ENCODE measurements at places on chromosomes 7 and 10.

- no peak for DNase-seq
Measured at GRCh38 chr10:43391496-43391895, 17.5 kb downstream of the HNRNPF start.

GRCh38 chr7:139830782-139831501 is 1.9 kb downstream of the TBXAS1 start:
- no peak for DNase-seq

- DNase-seq: no peak
Measured at GRCh38 chr10:44383749-44384600, 922 bp downstream of the CXCL12 start.

- DNase-seq: no peak
Measured at GRCh38 chr10:131888186-131888604, 12.6 kb upstream of the PPP2R2D start.

DNA sequence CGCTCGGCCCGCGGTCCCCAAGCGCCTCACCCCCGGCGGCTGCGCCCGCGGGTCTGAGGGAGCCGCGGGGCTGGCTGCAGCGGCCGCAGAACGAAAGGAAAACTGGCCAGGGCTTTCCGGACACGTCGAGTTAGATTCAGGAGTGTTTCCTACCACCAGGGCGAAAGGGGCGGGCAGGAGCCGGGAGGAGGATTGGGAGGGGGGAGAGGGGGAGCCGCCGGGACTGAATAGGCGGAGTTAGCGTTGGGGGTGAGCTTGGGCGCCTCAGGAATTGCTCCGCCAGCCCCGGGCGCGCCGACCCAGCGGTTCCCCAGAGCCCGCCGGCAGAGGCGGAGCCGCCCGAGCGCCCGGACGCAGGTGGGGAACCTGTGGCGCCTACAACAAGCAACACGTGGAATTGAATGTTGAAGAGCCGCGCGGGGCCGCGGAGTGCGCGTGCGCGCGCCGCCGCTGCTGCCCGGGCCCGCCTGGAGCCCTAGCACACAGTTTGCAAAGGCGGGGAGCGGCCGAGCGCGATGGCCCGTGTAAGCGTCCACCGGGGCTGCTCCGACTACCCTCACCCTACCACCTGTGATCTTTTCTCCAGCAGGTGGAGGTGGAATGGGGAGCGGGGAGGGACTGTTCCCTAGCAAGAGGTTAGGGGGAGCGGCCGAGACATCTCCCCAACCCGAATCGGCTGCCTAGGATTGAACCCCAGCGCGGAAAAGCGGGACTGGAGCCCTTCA is at the start of gene CADPS2:
TSS of gene CADPS2 (minus strand) at position 104 of the 725 bp plus-strand sequence. CDS start 123 bp downstream, outside the sequence.
- DNase-seq: peak; percentile 77

GRCh38 chr10:92573798-92574547 is at the start of gene IDE:
TSS of gene IDE (minus strand) at chr10:92574093. CDS start at chr10:92574019, 74 bp downstream.
- DNase-seq: peak; percentile 72

DNA sequence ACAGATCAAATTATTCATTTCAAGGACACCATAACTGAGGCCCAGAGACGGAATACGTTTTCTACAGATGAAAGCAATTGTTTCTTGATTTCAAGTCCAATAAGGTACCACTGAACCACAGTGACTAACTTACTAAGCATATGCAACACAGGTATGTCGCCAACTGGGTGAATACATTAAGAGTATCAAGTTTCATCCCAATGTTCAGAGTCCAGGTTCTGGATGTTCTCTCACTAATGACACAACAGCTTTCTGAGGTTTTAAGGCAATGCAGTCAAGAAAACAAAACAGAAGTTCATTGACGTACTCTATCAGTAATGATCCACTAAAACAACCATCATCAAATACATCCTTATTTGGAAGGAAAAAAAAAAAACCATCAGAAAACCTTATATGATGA is 35.8 kb downstream of the NSUN6 start:
- no peak for DNase-seq

DNA sequence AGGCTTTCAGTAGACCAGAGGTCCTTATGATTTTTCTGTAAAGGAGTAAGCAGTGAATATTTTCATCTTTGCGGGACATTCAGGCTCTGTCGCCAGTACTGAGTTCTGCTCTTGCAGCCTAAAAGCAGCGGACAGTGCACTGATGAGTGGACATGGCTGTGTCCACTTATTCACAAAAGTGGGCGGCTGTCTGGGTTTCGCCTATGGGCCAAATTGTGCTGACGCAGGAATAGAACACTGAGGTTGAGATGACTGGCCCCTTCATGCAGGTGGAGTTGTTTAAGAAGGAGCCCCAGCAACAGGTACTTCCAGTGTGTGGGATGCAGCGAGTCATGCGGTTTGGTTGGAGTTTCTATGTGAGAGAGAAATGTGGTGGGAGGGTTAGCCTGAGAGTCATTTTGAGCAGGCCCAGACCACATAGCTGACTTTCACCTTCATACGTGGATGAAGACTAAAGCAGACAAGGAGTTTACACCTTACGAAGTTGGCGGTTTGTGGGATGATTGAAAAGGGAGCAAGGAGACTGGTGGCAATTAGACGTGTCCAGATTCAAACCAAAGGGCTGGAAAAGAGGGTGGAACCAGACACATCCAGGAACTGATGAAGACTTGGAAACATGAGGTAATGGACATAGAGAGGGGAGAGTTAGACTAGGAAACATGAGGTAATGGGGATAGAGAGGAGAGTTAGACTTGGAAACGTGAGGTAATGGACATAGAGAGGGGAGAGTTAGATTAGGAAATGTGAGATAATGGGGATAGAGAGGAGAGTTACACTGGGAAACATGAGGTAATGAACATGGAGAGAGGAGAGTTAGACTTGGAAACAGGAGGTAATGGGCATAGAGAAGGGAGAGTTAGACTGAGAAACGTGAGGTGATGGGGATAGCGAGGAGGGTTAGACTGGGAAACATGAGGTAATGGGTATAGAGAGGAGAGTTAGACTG is 38.2 kb downstream of the WDR37 start:
- DNase-seq: no peak

GRCh38 chr10:80518143-80518806 is 19.4 kb upstream of the SH2D4B start:
- no peak for DNase-seq

DNA sequence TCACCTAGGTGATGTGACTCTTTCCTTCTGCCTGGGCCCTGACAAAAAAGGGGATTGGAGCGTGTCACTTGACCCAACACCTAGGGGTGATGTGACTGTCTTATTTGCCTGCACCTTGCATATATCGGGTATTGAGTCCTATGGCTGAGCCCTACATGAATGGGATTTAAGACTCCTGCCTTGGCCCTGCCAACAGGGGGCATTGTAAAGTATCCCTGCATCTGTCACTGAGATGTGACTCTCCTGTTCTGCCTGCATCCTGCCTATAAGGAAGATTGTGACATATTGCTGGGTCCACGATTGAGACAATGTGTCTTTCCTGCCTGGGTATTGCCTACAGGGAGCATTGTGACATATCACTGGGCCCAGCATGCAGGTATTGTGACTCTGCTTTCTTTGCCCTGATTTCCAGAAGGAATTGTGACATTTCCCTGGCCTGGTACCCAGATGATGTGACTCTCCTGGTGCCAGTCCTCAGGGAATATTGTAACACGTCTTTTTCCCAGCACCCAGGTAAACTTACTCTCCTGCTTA is 14.2 kb upstream of the ZNF107 start:
- DNase-seq: no peak

GRCh38 chr7:133650069-133650468 is 397.2 kb downstream of the EXOC4 start:
- DNase-seq: no peak

DNA sequence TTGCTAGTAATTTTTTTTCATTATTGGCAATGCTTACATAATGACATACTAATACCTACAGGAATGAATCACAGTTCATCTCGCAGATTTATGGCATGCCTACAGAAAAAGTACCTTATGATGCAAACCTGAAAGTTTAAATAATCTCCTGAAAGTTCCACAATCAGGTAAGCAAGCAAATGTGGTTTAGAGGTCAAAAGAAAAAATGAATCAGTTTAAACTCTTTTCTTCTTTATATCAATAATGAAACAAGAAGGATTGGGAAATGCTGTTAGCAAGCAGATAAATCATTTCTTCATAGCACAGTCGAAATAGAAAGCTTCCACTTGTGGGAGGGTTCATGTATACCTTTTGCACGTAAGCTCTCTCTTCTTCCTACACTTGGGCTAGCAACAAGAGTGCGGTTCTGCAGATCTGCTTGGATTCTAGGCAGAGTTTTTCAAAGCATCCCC is 53.7 kb upstream of the MTPN start:
- no peak for DNase-seq

- DNase-seq: no peak
Measured at GRCh38 chr10:44178856-44179255, 206.0 kb downstream of the CXCL12 start.

GRCh38 chr7:43004082-43004481 is 71.9 kb downstream of the MRPL32 start:
- DNase-seq: no peak

GRCh38 chr10:43452356-43452914 is 15.5 kb downstream of the ZNF487 start:
- DNase-seq: no peak

DNA sequence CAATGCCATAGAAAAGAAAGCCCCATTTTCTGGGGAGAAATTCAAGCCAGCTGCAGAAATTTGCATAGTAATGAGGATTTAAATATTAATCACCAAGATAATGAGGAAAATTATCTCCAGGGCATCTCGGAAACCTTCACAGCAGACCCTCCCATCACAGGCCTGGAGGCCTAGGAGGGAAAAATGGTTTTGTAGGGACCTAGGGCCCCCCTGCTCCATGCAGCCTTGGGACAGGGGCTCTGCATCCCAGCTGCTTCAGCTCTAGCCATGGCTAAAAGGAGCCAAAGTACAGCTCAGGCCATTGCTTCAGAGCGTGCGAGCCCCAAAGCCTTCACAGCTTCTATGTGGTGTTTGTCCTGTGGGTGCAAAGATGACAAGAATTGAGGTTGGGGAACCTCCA is 46.6 kb upstream of the VOPP1 start:
- no peak for DNase-seq

DNA sequence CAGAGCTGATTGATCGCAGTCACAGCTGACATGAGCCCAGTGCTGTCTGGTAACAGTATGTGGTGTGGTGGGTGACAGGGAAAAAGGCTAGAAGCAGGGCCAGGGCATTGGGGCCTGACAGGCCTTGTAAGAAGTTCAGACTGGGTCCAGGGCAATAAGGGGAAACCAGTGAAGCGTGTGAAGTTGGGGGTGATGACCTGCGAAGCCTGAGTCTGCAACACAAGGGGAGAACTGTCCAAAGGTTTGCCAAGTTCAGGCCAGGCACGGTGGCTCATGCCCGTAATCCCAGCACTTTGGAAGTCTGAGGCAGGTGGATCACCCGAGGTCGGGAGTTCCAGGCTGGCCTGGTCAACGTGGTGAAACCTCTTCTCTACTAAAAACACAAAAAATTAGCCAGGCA is 983.9 kb upstream of the ZNF722 start:
- DNase-seq: no peak

DNA sequence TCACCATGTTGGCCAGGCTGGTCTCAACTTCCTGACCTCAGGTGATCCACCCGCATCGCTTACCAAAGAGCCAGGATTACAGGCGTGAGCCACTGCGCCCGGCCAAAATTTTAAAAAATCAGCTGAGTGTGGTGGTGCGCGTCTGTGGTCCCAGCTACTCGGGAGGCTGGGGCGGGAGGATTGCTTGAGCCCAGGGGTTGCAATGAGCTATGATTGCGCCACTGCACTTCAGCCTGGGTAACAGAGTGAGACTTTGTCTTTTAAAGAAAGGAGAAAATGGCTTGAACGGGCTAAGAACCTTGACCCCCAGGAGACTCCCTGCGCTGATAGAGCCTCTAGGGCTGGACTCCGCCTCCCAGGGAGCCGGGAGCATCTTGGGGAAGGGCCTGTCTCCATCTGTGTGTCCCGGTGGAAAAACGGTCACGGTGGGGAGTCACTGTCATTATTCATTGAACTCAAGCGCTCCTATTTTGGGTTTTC is 760 bp upstream of the KCTD7 start:
- DNase-seq: no peak

GRCh38 chr7:15561835-15562234 is at the start of gene AGMO:
TSS of gene AGMO (minus strand) at chr7:15562015.
- peak; percentile 1 for DNase-seq

GRCh38 chr10:11036424-11037011 is 18.8 kb downstream of the CELF2 start:
- no peak for DNase-seq

- DNase-seq: no peak
Measured at GRCh38 chr10:99172128-99172738, 63.4 kb downstream of the HPSE2 start.

DNA sequence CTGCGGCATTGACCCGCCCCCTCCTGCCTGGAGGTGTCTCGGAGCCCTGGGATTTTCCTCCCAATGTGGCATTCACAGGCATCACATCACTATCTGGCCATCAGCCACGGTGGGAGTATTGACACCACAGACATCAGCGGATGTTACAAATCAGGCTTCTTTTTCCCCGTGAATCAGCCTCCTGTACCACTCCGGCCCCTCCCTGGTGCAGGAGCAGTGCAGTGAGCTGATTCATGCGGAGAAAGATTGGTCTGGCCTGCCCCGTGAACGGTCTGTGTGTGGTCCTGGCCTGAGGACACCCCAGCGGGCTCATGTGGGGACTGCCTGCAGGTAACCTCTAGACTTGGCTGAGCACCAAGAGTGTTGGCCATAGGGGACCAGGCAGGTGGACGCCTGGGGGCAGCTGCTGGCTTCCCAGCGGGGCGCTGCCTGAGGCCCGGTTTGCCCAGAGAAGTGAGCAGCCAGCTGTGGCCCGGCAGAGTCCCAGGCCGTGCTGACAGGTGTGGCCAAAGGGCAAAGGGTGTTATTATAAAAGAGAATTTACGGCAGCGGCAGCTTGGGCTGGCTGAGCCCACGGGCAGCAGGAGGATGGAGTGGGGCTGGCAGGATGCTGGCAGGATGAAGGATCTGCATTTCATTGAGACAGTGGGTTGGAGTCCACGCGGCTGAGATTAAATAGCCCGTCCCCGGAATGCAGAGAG is 32.1 kb upstream of the GNA12 start:
- DNase-seq: peak; percentile 13

DNA sequence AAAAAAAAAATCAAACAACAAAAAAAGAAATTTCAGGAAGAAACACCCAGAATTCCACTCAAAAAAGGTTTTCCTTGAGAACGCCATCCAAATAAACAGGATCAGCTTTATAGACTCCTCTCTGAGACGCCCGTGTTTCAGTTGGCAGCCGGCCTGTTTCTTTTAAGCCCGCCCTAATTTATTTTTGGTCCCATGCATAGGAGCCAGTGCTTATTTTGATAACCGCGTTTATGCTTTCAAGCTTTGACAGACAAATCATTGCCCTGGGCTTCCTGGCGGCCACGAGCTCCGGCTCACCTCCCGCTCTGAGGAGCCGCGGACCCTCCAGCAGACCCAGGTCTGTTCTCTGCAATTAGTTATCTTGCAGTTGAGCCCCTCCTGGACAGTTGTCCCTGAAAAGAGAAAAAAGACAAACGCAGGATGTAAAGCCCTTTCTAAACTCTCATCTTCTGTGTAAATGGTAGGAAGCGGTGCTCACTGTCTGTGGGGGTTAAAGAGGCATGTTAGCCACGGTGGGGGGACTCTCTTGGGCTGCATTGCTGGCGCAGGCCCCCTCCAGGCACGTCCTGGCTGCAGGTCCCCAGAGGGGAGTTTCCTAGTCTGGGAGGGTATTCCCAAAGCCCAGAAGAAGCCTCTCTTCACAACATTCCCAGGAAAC is 22.2 kb upstream of the UNCX start:
- DNase-seq: no peak

All from anterior cingulate cortex (tissue), 58 donors.